Right renal pelvis (tissue), 4 donors: ENCODE measurements at places on chromosomes 3 and 15. TPM values are rescaled to one million over a fixed set of nuclear protein-coding genes. Genes with fewer than 3 reads are reported as not detected.
A peak's percentile ranks its signal among the peaks of the same experiment; 100 is the strongest.

GRCh38 chr3:151047636-151048035 lies 37.8 kb upstream of the MED12L start:
- no peak for DNase-seq

DNA sequence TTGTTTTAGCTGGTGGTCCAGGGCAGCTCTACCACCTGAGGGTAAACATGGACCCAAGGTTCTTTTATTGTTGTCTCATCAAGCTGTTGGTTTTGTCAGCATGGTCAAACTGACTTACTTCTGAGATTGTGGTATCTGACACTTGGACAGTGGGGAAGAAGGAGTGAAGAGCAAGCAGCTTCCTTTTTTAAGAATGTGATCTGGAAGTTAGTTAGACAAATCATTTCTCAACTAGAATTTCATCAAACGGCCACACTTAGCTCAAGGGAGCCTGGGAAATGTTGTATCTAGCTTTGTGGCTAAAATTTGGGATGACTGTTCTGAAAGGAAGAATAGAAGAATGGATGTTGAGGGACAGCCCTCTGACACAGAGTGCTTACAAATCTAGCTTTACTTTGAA lies 215.2 kb downstream of the ZNF621 start:
- no peak for DNase-seq

DNA sequence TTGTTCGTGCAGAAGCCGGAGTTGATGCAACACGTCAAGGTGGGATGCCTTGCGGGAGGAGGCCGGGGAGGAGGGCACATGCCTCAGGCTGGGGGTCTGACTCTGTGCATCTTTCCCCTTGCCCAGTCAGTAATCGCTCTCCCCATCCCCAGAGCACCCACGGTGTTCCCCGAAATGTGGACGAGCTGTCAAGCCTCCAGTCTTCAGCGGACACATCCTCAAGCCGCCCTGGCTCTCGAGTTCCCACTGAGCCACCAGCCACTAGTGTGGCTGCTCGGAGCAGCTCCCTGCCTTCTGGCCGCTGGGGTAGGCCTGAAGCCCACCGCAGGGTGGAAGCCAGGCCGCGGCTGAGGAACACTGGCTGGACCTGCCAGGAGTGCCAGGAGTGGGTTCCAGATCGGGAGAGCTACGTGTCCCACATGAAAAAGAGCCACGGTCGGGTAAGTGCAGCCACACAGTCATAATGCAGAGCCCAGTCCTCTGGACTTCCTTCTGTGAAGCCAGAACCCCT lies 18.7 kb upstream of the ALPK3 start:
- no peak for DNase-seq

DNA sequence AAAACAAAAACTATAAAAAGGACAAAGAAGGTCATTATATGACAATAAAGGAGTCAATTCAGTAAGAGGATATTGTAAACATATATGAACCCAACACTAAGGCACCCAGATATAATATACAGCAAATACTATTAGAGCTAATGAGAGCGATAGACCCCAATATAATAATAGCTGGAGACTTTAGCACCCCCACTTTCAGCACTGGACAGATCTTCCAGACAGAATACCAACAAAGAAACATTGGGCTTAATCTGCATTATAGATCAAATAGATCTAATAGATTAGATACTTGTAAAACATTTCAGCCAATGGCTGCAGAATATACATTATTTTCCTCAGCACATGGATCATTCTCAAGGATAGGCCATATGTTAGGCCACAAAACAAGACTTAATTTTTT lies 53.4 kb downstream of the NUDT16 start:
- no peak for DNase-seq

DNA sequence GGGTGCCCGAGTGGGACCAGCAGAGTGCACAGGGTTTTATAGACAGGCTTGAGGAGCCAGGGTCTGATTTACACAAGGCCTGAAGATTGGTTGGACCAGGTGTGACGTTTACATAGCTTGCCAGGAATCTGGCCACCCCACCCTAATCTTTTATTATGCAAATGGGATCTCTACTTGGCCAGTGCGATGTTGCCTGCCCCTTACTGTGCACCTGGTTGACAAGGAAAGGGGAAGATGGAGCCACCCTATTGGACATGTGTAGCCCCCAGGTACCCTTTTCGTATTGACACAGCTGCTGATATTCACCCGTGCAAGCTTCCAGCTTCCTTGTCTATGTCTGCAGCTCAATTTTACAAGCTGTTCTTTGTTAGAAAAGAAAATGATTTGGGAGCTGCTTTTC lies 132.0 kb downstream of the ARNT2 start:
- no peak for DNase-seq

Gene C3orf22
- not detected for polyA plus RNA-seq

Gene GOLGA8T
- 0.38 TPM for polyA plus RNA-seq

DNA sequence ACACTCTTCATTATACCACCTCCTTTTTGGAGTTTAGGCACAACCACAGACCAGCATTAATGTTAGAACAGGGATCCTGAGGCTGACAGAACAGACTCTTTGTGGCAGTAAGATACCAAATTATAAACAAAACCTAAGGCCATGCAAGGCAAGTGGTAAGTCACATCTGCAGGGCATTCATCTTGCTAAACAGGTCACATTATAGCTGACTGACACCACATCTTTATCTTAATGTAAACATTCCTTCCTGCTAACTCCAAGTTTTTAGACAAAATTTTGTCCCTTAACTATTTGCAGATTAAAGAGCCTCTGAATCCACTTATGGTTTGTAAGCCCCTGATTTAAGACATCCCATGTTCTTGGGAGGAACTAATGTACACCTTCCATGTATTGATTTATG lies 500.6 kb downstream of the PYDC2 start:
- DNase-seq, result no peak

GRCh38 chr3:127410137-127410488 lies 122.3 kb upstream of the PRR20G start:
- DNase-seq, result no peak

GRCh38 chr3:83033133-83033532 lies 1271.7 kb upstream of the GBE1 start:
- no peak for DNase-seq

- DNase-seq, result no peak
These were observed 42.2 kb upstream of the B3GNT5 start for GRCh38 chr3:183210862-183211341.

- DNase-seq, result no peak
These were observed 16.3 kb downstream of the BCL2A1 start for GRCh38 chr15:79954661-79955060.

DNA sequence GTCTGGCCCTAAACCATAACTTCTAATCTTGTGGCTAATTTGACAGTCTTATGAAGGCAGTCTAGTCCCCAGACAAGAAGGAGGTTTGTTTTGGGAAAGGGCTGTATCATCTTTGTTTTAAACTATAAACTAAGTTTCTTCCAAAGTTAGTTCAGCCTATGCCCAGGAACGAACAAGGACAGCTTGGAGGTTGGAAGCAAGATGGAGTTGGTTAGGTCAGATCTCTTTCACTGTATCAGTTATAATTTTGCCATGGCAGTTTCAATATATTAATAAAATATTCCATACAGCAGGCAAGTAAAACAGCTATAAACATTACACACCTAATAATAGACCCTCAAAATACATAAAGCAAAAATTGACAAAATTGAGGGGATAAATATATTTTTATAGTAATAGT lies 13.1 kb upstream of the ZNF662 start:
- DNase-seq, result no peak

Gene IL12A
- polyA plus RNA-seq, result 1.1 TPM

DNA sequence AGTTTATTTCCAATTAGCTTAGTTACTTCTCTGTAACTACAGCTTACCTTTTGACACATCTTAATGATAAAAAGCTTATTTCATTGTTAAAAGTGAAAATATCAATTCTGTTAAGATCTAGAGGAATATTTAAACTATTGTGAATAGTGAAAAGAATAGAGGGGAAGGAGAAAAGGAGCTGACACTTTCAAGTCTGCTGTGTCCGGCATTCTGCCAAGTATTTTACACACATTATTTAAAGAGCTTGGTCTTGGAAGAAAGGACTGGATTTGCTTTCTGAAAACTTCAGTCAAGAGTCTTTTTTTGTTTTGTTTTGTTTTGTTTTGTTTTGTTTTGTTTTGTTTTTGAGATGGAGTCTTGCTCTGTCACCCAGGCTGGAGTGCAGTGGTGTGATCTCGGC lies 34.8 kb downstream of the CCDC80 start:
- no peak for DNase-seq

Gene SMCO1
- not detected for polyA plus RNA-seq

GRCh38 chr3:124032311-124032880 lies 40.5 kb upstream of the ROPN1 start:
- DNase-seq, result no peak

DNA sequence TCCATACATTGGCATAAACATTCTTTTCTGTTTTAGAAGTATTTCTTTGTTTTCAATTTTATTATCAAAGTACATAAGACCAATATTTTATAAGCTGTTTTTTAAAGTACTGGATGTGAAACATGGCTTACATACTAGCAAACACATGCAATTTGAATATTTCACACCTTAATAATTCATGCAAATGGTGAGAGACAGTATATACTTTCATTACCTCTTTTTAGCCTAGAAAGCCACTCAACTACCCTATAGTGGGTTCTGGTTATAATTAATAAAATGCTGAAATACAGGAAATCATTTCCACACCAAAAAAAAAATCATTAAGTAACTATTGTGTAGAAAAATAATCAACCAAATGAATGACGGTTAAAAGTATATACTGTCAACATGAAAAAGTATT lies 38.5 kb upstream of the MELTF start:
- no peak for DNase-seq

Gene MAP6D1
- 0.57 TPM for polyA plus RNA-seq

DNA sequence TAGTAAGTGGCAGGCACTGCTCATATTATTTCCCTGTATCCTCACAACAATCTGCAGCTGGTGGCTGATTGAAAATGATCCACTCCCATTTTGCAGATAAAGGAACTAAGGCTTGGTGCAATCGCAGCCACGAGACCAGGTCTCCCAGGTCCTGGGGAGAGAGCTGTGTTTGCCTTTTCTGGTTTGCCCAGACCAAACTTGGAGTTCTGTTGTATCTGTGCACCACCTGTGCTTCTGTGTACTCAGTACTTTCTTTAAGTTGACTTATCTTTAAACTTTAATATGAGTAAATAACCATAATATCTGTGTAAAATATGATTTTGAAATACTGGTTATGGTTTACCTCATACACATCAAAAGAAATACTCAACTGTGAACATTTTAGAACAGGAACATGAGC lies 625.7 kb upstream of the CFAP20DC start:
- DNase-seq, result no peak

GRCh38 chr15:101037090-101037830 lies 118.1 kb downstream of the LRRK1 start:
- no peak for DNase-seq

- no peak for DNase-seq
These were observed 45.6 kb upstream of the TFRC start for GRCh38 chr3:196127308-196128040.

- DNase-seq, result no peak
These were observed 28.3 kb downstream of the LMCD1 start for GRCh38 chr3:8529738-8530525.

DNA sequence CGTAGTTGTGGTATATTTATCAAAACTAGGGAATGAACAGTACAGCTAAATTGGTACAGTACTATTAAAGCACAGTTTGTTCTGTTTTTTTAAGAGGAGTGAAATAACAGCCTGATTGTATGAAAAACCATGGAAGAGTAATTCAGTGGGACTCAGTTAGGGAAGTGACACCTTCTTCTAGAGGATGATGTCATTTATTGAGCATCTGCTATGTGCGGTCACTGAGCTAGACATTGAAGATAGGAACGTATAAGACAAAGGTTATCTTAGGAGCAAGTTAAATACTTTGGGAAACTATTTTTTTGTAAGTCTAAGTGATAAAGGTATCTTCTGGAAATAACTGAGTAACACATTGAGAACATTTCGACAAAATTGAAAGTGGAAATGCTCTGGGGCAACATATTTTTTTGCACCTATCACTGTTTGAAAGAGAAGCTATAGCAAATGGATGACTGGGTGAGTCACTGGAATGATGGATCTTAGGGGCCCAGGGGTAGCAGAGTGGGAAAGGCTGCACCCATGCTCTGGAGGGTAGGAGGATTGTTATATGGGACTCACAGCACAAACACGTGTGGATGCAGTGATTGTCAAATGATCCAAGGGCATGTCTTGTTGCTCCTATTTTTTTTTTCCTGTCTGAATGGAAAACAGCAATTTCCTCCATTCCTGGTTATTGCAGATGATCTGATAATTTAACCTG lies 43.0 kb downstream of the OXNAD1 start:
- DNase-seq, result no peak

GRCh38 chr15:76245072-76245610 lies 66.1 kb downstream of the ETFA start:
- no peak for DNase-seq

GRCh38 chr3:123104550-123104949 lies 37.7 kb downstream of the PDIA5 start:
- no peak for DNase-seq

DNA sequence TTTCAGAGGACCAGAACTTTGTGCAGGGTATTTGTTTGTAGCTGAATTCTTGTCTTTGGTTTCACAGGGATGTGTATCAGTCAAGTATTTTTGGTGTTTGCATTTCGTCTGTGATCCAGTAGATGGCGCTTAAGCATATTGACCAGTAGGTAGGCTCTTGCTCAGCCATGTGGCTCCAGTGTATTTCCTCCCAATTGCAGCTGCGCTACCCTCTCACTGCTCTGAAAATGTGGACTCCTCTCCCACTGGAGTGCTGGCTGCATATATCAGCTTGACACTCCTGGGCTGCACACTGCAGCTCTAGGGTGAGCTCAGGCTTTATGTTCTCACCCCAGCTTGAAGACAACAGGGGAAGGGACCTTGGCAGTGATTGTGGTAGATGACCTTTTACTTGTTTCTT lies 1264.3 kb upstream of the ALCAM start:
- peak; percentile 5 for DNase-seq

GRCh38 chr3:28334552-28334951 lies 14.0 kb upstream of the ZCWPW2 start:
- DNase-seq, result no peak

GRCh38 chr15:51132384-51133139 lies 37.9 kb upstream of the TNFAIP8L3 start:
- no peak for DNase-seq

DNA sequence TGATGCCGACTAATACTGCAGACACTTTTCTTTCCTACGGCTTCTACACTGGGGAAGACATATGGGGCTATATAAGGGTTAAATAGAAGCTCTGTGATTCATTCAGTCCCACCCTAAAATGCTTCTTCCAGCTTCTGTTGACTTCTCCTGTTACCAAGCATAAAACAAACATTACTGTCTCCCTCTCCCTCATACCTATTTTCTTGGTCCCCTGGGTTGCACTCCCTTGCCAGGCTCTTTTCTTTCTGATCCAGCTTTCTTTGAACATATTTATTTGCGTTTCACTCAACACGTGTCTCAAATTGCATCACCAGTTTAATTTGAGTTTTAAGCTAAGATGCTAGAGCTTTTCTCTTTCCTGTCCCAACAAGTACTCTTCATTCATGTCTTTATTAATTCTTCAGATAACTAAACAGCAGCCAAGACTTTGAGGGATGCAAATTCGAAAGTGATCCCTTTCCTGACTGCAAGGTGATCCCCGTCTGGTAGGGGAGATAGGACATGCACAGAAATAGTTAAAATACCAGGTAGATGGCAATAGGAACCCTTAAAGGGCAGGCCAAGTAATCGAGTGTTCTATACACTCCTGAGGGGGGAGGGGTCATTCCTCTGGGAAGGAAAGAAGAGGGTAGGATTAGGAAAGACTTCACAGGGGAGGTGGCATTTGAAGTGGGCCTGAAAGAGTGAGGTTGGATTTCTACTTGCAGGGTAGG lies 198.6 kb upstream of the BCL6 start:
- no peak for DNase-seq

- DNase-seq, result no peak
These were observed 10.3 kb upstream of the NRROS start for GRCh38 chr3:196629228-196629627.

Gene FHIT
- 24.5 TPM for polyA plus RNA-seq

Gene CLDN1
- 58.3 TPM for polyA plus RNA-seq

GRCh38 chr15:31437686-31438085 lies 111.1 kb downstream of the KLF13 start:
- DNase-seq, result no peak
